ENCODE measurements at places on chromosomes 11 and 22.

DNA sequence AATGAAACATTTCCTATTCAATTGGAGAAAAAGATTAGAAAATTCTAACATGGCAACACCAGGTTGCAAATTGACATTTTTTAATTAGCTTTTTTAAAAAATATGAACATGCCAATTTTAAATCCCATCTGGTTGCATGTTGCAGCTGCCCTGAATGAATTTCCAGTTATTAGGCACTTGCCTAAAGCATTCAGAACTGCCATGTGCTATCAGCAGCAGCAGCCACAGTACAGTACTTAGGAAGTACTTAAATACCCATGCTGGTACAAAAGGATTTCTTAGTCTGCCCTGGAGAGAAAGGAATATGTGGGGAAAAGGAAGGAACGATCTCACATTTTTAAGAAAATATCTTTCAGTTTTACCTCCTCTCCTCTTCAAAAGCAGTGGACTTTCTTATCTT lies 46.2 kb downstream of the FAM168A start:
- DNase-seq = no peak

DNA sequence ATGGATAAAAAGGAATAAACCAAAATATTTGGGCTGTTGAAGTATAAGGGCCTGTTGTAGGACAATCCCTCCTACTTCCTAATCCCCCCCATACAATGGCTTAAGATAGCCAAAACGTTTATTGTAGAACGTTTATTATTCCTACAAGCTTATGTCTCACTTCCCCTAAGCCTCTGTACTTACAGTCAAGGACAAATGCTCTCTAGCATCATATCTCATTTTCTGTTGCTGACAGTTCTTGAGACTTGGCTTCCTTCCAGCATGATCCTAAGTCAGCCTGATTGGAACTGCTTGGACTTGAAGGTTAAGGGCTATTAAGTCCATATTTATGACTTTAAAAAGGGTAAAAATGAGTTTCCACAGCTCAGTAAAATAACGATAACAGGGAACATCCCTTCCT lies 8.8 kb downstream of the MISFA start:
- DNase-seq = no peak

- no peak for DNase-seq
Observed at GRCh38 chr22:43238526-43239006, 51.6 kb upstream of the TTLL12 start.

DNA sequence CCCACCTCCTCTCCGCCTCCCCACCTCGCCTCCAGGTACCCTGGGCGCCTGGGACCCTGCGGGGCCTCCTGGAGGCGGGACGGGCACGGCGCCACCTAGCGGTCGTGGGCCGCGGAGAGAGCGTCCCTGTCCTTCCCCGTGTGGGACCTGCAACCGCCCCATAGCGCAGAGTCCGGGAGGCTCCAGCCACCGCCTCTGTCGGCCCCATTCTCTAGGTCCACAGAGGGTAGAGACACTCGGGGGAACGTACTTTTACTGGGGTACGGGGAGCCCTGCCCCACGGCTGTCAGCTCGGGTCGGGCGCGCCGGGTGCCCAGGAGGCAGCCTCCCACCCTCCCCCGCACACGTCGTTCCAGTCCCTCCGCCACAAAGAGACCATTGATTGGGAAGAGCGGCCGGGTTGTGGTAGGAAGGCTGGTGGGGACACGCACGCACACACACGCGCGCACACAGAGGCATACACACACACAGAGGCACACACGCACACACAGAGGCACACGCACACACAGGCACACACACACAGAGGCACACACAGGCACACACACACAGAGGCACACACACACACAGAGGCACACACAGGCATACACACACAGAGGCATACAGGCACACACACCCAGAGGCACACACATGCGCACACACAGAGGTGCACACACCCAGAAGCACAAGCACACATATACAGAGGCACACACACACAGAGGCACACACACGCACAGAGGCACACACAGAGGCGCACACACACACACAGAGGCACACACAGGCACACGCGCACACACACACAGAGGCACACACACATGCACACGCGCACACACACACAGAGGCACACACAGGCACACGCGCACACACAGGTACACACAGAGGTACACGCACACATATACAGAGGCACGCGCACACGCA lies 12.6 kb upstream of the NECTIN1 start:
- DNase-seq = peak; percentile 94

GRCh38 chr11:44573333-44573732 lies 7.9 kb downstream of the CD82 start:
- DNase-seq = no peak

DNA sequence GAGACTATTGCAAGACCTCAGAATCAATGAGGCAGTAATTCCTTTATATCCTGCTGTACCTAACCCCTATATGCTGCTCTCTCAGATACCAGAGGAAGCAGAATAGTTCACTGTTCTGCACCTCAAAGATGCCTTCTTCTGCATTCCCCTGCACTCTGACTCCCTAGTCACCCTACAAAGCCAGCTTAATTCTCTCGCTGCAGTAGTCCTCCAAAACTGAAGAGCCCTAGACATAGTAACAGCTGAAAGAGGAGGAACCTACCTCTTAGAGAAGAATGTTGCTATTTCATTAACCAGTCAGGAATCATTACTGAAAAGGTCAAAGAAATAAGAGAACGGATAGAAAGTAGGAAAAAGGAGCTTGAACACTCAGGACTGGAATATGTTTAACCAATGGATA lies 49.3 kb downstream of the PRSS23 start:
- no peak for DNase-seq

DNA sequence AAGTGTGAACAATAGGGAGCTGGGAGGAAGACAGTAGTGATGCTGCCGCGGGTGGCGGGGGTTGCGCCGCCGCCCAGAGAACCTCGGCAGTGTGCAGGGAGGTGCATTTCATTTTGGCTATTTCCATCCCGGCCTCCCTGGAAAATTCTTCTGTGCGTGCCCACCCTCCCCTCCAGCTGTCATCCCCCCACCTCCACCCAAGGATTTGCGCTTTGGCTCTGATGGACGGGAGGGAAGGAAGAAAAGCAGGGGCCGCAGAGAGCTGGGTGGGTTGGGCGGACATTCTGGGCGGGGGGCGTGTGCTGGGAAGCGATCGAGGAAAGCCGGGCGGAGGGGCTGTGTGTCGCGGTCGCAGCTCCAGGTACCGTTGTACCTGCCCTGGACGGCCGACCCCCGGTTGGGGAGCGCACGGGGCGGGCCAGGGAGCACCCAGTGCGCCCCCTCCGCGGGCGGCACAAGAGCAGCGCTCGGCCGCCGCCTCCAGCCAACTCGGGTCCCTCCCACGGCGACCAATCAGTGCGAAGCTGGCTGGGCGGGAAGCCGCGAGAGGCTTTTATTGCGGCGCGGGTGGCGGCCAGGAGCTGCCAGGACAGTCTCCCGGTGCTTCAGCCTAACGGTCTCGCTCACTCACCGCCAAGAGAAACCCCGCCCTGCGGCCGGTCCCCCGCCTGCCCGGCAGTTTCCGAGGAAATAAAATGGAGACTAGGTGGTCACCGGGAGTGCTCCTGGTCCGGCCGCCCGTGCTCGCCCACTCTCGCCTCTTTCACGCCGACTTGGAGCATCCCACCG lies 1.6 kb downstream of the NCAM1 start:
- DNase-seq = peak; percentile 35

- DNase-seq = no peak
Observed at GRCh38 chr22:37570661-37570976, 9.3 kb downstream of the LGALS2 start.

- DNase-seq = no peak
Observed at GRCh38 chr11:46049325-46049897, 71.8 kb downstream of the PHF21A start.

- no peak for DNase-seq
Observed at GRCh38 chr22:40077646-40078016, 82.9 kb downstream of the FAM83F start.

- peak; percentile 72 for DNase-seq
Observed at GRCh38 chr11:32430568-32431381, 4.6 kb downstream of the WT1 start.

- DNase-seq = no peak
Observed at GRCh38 chr11:120065876-120066275, 72.0 kb downstream of the TRIM29 start.

- DNase-seq = no peak
Observed at GRCh38 chr11:108914211-108914610, 249.3 kb downstream of the DDX10 start.

DNA sequence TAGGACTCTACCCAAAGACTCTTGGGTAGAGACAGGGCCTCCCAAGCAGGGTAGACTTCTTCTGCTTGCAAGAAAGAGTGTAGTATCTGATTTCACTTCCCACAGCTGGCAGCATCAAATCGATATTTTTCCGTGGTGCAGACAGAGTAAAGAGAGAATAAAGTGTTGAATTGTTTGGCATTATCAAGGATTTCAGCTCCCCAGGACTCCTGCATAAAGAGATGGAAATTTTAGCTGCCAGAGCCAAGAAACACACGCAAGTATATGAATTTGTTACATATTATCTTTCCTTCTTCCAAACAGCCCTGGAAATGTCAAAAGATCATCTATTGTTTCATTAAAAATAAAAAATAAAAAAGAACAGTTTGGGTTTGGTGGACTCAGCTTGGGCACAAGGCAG lies 136.8 kb downstream of the PKNOX2 start:
- no peak for DNase-seq

- DNase-seq = no peak
Observed at GRCh38 chr11:61404641-61405040, 12.3 kb downstream of the TMEM216 start.

- peak; percentile 29 for DNase-seq
Observed at GRCh38 chr11:118899706-118900360, 16.1 kb downstream of the CXCR5 start.

- DNase-seq = no peak
Observed at GRCh38 chr11:111836721-111837120, 34.7 kb downstream of the ALG9 start.

DNA sequence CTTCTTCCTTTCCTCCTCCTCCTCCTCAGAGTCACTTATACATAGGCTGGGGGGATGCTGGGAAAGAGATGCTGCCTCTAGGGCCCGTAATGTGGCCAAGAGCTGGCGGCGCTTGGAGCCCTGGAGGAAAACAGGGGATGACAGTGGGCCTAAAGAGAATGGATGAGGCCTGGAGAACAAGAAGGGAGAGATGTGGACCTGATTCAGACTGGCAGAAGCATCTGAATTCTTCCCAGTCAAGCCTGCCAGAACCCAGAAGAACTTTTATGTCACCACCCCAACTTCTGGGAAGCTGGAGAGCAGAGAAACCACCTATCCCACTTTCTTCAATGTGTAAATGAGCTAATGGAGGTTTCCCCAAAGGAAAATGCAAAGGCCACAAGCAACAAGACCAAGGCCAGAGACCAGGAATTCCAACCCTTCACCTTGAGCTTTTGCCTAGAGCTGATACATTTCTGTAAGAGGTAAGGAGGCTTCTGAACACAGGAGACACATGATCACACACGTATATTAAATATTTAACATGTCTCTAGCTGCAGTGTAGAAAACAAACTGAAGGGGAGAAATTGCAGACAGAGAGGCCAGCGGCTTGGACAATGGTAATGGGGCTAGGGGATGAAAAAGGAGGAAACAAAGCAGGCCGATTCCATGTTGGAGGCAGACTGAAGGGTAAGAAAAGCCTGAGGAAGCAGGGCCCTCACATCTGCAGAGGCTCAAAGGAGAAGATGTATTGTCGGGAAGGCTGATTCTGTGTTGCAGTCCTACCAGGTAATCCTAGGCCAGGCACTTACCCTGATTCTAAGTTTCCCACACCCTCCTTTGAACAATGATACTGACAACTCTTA lies 1.1 kb downstream of the RRP8 start:
- no peak for DNase-seq

DNA sequence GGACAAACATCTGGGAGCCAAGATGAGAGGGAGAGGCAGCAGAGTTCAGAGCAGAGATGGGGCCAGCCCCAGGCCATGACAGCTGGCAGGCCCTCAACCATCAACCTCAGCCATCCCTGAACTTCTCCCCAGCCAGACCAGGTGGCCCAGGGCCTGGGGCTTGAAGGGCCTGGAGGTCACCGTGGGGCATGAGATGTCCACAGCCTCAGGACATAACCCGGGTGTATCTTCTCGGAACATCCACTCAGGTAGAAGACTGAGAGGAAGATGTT lies 12.4 kb upstream of the SLC39A13 start:
- peak; percentile 68 for DNase-seq

DNA sequence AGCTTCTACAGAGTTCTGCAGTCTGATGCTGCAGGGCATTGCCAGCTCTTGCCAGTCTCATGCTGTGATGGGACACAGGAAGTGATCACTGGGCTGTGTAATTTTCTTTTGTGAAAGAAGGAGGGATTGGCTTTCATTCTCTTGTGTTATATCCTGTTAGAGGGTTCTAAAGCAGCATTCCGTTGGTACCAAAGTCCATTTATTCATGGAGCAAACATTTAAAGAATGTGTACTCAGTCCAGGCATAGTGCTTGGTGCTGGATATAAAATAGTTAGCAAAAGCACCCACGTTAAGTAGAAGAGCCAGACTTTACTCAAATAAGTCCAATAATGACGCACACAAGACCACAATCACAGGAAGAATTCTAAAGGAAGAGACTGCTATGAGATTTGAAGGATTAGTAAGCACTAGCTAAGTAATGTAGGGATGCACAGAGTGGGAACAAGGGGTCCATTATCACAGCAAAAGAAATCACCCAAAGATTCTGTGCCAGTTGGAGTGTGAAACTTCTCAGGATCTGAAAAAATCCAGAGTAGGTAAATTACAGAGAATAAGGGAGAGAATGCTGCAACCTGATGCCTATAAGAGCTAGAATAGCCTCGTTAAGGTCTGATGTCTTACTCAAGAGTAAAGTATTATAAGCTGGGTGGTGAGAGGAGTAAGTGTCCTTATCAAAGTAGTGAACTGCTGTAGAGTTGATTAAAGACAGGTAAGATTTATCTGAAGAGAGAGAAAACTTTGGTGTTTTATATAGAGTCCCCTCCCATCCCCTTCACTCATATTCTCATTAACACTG lies 728.3 kb downstream of the METTL15 start:
- no peak for DNase-seq

- DNase-seq = no peak
Observed at GRCh38 chr11:32309530-32310213, 125.7 kb downstream of the WT1 start.

- DNase-seq = no peak
Observed at GRCh38 chr22:50737728-50738648, at the start of gene ACR. ACR (plus strand) TSS chr22:50738204; CDS start chr22:50738236, 32 bp downstream.

GRCh38 chr22:23128269-23129108 lies 13.3 kb downstream of the RSPH14 start:
- DNase-seq = peak; percentile 64

DNA sequence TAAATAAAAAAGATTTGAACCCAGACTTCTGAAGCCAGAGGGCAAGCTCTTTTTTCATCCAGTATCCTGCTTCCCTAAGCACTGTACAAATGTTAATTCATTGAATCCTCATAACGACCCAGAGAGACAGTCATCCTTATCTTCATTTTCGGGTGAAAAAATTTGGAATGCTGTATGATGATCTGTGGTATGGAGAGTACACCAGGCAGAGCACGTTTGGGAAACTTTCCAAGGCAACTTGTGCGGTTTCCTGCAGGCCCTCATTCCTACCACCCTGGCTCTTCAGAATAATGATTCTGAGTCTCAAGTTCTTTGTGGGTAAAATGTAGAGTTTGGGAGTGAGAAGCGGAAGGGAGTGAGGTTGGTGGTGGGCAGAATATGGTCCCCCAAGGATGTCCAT lies 177.9 kb upstream of the CADM1 start:
- DNase-seq = no peak
